ENCODE measurements at places on chromosomes 5 and 9. TPM values are rescaled to one million over a fixed set of nuclear protein-coding genes. Genes with fewer than 3 reads are reported as not detected.

Gene WDR38
- total RNA-seq, result not detected

Gene GFI1B
- total RNA-seq, result 0.41 TPM

Gene PGM5
- total RNA-seq, result 0.16 TPM

Gene SPINK4
- total RNA-seq, result not detected

DNA sequence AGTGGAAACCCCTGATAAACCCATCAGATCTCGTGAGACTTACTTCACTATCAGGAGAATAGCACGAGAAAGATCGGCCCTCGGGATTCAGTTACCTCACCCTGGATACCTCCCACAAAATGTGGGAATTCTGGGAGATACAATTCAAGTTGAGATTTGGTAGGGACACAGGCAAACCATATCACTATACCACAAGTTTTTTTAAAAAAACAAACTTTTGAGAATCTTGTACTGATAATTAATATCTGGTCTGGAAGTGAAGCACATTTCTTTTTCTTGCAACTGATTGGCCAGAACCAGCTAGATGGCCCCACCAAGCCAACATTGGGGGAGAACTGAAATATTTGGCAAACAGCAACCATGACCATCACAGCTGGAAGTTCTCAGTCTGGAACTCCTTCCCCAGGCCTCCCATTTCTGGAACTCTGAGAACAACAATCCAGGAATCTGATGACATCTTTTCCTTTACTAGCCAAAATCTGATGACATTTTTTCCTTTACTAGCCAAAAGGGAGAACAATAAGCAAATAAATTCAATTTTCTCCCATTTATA, 51.8 kb upstream of the CDKN2B start:
- no peak for DNase-seq

DNA sequence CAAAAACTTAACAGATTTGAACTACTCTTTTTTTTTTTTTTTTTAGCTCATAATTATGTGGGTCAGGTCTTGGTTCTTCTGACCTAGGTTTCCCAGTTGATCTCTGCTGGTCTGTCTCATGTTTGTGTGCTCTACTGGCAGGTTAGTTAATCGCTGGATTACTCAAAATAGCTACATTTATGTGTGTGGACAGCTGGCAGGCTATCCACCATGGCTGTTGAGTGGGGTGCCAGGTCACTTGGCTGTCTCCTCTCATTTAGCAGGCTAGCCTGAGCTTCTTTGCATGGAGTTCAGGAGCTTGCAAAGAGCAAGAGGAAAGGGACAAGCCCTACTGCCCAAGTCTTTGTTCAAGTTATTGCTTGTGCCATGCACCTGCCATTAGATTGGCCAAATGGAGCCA, 9.3 kb downstream of the ADCY2 start:
- DNase-seq, result no peak

GRCh38 chr9:16155878-16156277, 603.0 kb downstream of the CCDC171 start:
- DNase-seq, result no peak

GRCh38 chr9:78297672-78297961, 692 bp downstream of the PSAT1 start:
- no peak for DNase-seq
